Activated CD8-positive, alpha-beta T cell treated with anti-CD3 and anti-CD28 coated beads for 36 hours (primary cell): ENCODE measurements at places on chromosomes 11 and 22. TPM values are rescaled to one million over a fixed set of nuclear protein-coding genes. Genes with fewer than 3 reads are reported as not detected.

DNA sequence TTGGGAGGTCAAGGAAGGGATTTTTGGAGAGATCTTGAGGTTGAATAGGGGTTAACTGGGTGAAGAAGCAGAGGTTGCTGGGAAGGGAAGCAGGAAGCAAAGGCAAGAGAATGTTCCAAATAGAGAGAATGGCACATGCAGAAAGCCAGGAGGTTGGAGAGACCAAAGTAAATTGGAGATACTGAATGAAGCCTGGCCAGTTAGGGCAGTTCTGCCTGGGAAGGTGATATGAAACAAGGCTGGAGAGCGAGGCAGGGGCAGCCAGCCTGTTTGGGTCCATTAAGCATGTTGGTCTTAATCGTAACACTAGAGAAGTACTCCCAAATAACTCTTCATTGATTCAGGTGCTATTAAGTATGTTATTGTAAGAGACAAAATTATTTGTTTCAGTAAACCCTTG lies 48.2 kb downstream of the ZNF143 start:
- DNase-seq = no peak

GRCh38 chr22:46961591-46962295 lies 199.3 kb downstream of the TBC1D22A start:
- no peak for DNase-seq

GRCh38 chr11:70487756-70488155 lies 89.4 kb downstream of the CTTN start:
- no peak for DNase-seq

GRCh38 chr11:64385945-64386704 lies 27.2 kb downstream of the RPS6KA4 start:
- DNase-seq = no peak

DNA sequence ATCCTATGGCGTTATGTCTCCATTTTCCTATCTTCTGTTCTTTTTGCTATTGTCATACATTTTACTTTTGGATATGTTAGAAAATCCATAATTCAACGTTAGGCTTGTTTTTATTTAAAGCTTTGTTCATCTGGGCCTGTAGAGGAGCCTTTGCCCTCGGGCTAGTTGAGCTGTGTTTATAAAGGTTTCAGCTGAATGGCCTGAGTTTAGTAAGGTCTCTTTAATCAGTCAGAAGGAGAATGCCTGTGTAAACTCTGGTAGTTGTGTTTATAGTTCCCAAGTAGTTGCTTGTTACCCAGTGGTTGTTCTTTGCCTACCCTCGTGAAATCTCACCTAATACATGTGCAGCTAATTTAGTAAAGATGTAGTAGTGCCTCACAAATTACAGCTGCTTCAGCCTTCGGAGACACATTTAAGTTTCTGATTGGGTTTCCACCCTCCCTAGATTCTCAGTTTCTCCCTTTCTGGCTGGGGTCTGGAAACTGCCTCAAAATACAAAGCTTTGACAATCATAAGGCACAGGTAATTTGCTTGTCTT lies 33.1 kb downstream of the MTMR3 start:
- DNase-seq = no peak

GRCh38 chr11:11294551-11294855 lies 58.5 kb downstream of the CSNK2A3 start:
- DNase-seq = no peak

- no peak for DNase-seq
These were observed 35.7 kb downstream of the CD44 start for GRCh38 chr11:35174666-35175065.

The NPTXR gene
- total RNA-seq = 0.69 TPM

The NCAPD3 gene
- 102 TPM for total RNA-seq

The FLRT1 gene
- not detected for total RNA-seq
